Esophagus muscularis mucosa (tissue), 4 donors: ENCODE measurements at places on chromosomes 3 and 15. TPM values are rescaled to one million over a fixed set of nuclear protein-coding genes. Genes with fewer than 3 reads are reported as not detected.

- peaks cover 35% of the 10 kb centered on the region for H3K36me3 ChIP-seq
- peak overlapping the region; percentile 94 for H3K27ac ChIP-seq
- no peaks in the 10 kb centered on the region for H3K27me3 ChIP-seq
- H3K4me1 ChIP-seq, result peaks cover 55% of the 10 kb centered on the region
- no peak for DNase-seq
Measured at GRCh38 chr3:122562923-122563716, 980 bp downstream of the PARP9 start.

GRCh38 chr3:37310666-37311050 lies 136.3 kb upstream of the LRRFIP2 start:
- no peaks in the 10 kb centered on the region for H3K27me3 ChIP-seq
- peaks cover 13% of the 10 kb centered on the region for H3K36me3 ChIP-seq
- no peak overlapping the region for H3K27ac ChIP-seq
- H3K4me3 ChIP-seq, result no peak overlapping the region
- no peak for DNase-seq
- H3K4me1 ChIP-seq, result no peaks in the 10 kb centered on the region

DNA sequence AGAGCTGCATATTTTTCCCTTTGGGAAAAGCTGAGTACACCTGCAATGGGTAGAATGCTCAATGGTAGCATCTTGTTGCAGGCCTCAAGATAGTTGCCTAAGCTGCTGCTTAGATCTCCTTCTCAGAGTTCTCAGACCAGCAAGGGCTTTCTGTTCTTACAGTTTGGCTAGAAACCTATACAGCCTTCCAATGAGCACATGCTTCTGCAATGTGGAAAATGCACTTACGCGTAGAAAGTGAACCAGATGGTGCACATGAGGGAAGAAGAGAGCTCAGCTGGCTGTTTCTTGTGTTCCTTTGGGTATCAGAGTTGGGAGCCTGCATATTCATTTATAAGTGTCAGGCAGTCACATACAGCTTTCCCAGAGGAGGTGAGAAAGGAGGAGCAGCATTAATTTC lies 136.4 kb downstream of the B3GALNT1 start:
- no peak for DNase-seq
- no peaks in the 10 kb centered on the region for H3K27me3 ChIP-seq
- H3K4me3 ChIP-seq, result no peak overlapping the region
- H3K4me1 ChIP-seq, result no peaks in the 10 kb centered on the region

GRCh38 chr3:30035935-30036567 lies 570.4 kb upstream of the TGFBR2 start:
- H3K4me3 ChIP-seq, result no peak overlapping the region
- H3K4me1 ChIP-seq, result no peaks in the 10 kb centered on the region
- H3K36me3 ChIP-seq, result no peaks in the 10 kb centered on the region
- H3K27me3 ChIP-seq, result no peaks in the 10 kb centered on the region

- no peaks in the 10 kb centered on the region for H3K36me3 ChIP-seq
- H3K27ac ChIP-seq, result no peak overlapping the region
- H3K27me3 ChIP-seq, result no peaks in the 10 kb centered on the region
Measured at GRCh38 chr15:79051029-79051428, 39.6 kb downstream of the RASGRF1 start.

DNA sequence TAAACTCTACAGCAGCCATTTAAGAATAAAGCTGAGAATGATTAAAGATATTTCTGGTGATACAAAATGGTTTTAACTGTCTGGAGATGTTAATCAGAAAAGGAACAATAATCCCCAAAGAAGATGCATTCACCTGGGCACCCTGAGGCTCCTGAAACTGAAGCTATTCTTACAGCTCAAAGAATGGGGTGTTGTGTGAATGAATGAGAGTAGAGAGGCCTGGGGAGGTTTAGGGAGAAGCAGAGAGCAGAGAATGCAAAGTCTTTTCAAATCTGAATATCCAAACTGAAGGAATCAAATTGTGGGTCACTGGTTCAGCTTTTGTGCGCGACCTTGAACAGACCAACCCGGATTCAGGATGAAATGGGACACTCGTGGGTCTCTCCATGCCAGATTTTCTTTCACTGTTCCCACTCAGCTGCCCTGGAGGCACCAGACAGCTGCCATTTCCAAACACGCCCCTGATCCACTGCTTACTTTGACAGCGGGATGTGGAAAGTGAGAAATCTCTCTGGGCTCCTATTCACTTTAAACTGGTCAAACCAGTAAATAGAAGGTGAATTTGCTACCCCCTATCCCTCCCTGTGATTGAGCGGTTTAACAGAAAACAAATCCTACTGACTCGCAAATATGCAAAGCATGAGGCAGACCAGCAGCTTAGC lies 485.5 kb upstream of the THBS1 start:
- no peaks in the 10 kb centered on the region for H3K36me3 ChIP-seq
- H3K4me1 ChIP-seq, result peaks cover 25% of the 10 kb centered on the region
- H3K4me3 ChIP-seq, result no peak overlapping the region
- DNase-seq, result no peak

DNA sequence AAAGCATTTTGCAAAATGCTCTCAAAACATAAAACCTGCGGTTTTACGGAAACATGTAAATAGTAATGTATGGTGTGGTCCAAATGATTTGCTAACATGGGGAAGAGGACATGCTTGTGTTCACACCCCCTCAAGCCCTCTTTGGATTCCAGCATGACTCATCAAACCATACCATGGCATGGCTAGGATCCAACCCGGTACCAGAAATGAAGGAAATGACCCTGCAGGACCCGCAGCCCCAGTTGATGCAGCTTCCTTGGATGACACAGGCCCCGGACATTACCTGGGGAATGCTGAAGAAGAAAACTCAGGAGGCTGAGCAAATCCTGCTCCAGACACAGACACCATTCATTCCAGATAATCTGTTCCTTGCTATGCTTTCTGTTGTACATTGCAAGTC lies 222.9 kb downstream of the DTWD1 start:
- H3K4me1 ChIP-seq, result peaks cover 16% of the 10 kb centered on the region
- DNase-seq, result no peak
- no peak overlapping the region for H3K4me3 ChIP-seq
- no peak overlapping the region for H3K27ac ChIP-seq
- H3K27me3 ChIP-seq, result no peaks in the 10 kb centered on the region

DNAJA4 gene
- total RNA-seq, result 11.8 TPM

ALDH1A2 gene
- 13.3 TPM for total RNA-seq

GDPGP1 gene
- total RNA-seq, result 7.4 TPM
